HT1080 (cell line): ENCODE measurements at places on chromosomes 4 and X.
A peak's percentile ranks its signal among the peaks of the same experiment; 100 is the strongest.

GRCh38 chr4:124946696-124947095, 234.2 kb upstream of the ANKRD50 start:
- no peak for DNase-seq

DNA sequence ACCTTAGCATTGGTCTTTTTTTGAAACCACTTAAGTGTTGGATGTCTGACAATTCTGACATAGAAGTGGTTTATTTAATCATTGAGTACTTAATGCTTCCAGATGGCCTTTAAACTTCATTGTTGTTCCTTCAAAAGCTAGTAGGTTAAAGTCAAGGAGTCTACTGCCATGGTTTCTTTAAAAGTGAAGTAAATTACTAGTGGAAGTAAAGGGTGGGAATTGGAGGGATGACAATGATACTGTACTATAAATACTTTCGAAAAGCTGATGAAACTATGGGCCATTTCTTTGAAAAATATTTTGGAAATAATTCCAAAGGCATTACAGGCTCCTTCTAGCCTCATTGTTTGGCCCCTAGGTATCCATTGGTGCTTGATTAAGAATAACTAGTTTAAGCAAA, 51.9 kb downstream of the ATP10D start:
- DNase-seq, result no peak

DNA sequence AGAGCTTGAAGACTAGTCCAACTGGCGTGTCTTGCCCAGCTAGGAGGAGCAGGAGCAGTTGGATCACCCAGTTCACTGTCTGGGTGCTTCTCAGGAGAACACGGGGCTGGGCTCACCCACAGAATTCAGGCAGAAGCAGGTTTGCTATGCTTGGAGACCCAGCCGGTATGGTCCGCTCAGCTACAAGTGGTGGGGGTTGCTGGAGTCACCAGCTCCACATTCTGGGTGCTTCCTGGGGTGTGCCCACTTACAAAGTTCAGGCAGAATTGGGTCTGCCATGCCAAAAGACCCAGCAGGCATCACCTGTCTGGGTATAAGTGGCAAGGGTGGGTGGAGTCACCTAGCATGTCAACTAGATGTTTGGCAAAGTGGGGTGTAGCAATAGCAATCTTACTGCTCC, 1061.8 kb downstream of the PCDH19 start:
- no peak for DNase-seq

- DNase-seq, result peak; percentile 35
These were observed 19.7 kb upstream of the BBS12 start for GRCh38 chr4:122712782-122713181.

DNA sequence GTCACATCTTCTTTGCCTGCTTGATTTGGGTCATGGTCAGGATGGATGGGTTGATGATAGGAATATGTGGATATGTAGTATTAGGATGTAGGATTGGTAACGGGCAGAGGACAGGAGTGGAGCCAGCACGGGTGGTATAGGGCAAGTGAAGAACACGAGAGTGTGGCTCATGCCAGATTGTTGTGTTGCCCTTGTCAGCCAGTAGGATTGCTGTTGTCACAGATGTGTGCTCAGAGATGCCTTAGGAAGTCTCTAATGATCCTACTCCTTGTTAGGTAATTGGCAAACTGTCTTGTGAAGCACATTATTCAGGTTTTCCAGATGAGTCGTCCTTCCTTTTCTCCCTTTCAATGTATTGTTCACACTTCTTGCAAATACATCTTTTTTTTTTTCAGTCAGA, 5.5 kb downstream of the ATP10D start:
- DNase-seq, result peak; percentile 43

GRCh38 chr4:122163301-122163700, 11.2 kb downstream of the BLTP1 start:
- no peak for DNase-seq

DNA sequence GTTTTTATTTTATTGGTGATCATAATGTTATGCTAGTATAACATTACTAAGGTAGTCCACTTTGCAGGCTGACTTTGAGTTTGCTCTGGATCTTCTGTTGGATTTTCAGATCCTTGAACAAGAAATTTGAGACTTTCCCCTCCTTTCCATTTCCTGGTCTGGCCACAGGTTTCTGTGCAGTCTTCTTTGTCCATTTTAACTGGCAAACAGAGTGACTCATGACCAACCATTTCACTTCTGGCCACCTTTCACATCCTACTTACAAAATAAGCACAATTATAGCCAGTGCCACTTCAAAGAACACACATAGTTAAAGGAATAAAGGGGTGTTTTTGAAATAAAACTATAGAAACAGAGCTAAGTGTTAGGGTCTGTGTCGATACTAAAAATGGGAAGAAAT, 8.4 kb downstream of the ANK2 start:
- DNase-seq, result peak; percentile 88

GRCh38 chr4:150310159-150310895, 232.1 kb downstream of the DCLK2 start:
- peak; percentile 67 for DNase-seq

- no peak for DNase-seq
These were observed 16.7 kb downstream of the DGKQ start for GRCh38 chr4:956531-957230.

DNA sequence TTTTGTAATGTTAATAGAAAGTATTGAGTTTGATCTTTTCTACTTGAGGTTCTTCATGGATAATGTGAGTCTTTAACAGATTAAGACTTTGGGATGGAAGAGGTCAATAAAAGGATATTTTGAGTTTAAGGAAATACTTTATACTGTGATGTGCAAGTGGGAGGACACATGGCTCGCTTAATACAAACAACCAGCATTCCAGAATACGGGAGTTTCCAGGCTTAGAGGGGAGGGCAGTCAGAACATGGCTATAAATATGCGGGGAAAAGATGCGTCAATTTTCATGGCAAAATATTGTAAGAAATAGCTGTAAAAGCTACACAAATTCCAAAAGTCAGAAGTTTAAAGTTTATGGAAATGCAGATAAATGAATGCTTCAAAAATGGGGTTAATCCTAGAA, 192.3 kb downstream of the AASDH start:
- DNase-seq, result no peak

GRCh38 chr4:176425035-176425434, 105.3 kb downstream of the SPCS3 start:
- DNase-seq, result peak; percentile 44

GRCh38 chrX:41259516-41259915, 74.4 kb upstream of the DDX3X start:
- DNase-seq, result no peak

DNA sequence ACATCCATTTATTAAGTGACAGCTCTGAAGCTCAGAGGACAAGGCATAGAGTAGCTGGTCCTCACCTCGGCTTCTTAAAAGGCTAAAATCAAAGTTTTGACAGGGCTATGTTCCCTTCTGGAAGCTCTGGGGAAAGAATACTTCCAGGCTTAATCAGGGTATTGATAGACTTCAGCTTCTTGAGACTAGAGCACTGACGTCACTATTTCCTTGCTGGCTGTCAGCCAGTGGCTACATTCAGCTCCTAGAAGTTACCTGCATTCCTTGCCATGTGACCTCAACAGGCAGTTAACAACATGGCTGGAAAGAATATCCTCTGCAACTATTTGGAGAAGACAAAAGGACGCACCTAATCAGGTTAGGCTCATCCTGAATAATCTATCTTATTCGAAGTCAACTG, 1144.8 kb downstream of the ADGRL3 start:
- no peak for DNase-seq

- no peak for DNase-seq
These were observed 706 bp downstream of the CHIC1 start for GRCh38 chrX:73563738-73564068.

- DNase-seq, result no peak
These were observed 497 bp upstream of the THAP9 start for GRCh38 chr4:82900066-82900410.

DNA sequence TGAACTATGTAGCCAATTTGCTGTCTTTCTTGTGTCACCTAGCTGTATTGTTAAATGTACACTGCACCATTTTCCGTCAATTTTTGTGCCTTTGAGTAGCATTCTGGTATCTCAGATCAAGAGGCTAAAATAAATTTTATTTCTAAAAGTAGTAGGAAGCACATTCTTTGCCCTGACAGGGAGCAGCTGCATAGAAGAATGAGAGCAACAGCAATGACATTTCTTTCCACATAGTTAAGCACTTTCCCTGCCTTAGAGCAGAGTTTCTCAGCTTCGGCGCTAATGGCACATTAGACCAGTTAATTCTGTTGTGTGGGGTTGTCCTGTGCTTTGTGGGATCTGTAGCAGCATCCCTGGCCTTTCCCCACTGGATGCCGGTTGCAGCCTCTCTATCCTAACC, 173.9 kb downstream of the CHIC2 start:
- DNase-seq, result no peak

DNA sequence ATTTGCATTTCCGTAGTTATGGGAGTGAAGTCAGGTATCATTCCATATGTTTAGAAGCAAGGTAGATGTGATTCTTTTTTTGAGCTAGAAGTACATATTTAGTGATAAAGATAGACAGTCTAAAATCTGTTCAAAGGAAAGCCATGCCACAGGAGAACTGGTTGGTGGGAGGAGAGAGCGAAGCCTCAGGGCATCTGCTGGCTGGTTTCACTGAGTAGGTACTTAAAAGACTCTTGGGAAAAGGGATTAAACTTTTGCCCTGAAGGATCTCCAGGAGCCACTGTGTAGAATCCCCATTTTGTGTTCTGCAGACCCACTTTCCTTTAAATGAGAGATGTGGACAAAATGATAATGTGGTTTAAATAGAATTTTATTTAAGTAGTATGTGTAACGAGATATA, 89.6 kb downstream of the SHROOM2 start:
- no peak for DNase-seq

- no peak for DNase-seq
These were observed 2309.4 kb upstream of the AGA start for GRCh38 chr4:179751669-179752068.

GRCh38 chr4:147085781-147086180, 140.1 kb upstream of the TTC29 start:
- DNase-seq, result no peak

DNA sequence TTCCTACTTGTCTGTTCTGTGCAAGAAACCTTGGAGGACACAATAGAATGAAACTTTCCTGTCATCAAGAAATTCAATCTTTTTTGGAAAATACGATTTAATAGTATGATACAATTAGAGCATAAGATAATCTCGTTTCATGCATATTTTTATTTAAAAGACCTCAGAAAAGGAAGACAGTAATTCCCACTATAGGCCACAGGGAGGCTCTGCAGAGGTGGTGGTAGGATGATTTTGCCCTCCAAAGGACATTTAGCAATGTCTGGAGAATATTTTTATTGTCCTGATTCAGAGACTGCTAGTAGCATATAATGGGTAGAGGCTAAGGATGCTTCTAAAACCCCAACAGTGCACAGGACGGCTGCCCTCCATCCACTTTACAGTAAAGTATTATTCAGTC, 68.7 kb downstream of the PAK3 start:
- DNase-seq, result no peak

DNA sequence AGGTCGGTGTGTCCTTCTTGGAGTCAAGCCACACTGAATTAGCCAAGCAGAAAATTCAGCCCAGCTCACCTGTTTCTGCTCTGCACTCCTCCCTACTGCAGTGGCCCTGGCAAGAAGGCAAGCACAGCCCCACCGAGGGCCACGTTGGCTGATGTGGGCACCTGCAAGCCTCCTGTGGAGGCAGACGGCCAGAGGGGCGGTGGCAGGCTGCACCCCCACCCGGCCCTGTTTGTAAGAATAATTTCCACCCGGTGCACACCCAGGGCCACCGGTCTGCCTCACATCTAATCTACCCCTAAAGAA, 18.8 kb downstream of the PPP2R2C start:
- no peak for DNase-seq

DNA sequence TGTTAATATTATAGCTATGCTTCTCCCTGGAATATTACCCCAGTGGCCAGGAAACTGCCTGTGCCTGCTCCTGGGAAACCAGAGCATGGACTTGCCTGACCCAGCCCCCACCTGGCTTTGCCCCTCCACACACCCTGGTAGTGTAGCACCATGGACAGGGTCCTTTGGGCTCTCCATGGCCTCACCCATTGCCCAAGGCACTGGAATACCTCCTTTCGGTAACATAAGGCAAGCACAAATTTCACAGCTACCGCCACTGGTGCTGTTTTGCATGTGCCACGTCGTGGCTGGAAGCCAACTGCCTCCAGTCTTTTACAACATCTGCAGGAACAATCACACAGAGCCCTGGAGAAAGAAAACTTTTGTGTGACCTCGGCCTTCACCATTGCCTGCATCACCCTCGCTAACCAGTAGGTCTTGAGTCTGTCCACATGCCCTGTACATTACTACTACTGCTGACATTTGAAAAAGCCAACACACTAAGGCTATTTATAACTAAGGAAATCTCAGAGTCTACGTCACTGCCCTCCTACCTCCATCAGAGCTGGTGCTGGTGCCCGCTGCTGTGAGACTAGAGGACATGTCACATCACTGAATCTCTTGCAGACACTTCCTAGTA, 47.7 kb downstream of the HPGD start:
- no peak for DNase-seq

DNA sequence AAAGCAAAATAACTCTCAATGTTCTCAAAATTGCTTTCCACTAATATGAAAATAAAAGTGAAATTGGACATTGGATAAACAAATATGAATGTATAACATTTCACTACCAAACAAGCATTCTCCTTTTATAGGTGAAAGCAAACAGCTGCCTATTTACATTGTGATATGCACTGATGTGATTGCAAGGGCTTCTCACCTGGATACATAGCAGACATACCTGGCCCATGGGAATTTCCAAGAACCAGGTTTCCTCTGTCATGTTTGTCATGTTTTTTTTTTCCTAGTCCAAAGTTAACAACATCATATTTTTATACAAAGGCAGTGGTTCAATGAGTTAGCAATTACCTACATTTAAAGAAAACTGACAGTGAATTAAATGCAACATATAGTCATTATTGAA, 228.5 kb downstream of the ANKRD50 start:
- DNase-seq, result no peak

DNA sequence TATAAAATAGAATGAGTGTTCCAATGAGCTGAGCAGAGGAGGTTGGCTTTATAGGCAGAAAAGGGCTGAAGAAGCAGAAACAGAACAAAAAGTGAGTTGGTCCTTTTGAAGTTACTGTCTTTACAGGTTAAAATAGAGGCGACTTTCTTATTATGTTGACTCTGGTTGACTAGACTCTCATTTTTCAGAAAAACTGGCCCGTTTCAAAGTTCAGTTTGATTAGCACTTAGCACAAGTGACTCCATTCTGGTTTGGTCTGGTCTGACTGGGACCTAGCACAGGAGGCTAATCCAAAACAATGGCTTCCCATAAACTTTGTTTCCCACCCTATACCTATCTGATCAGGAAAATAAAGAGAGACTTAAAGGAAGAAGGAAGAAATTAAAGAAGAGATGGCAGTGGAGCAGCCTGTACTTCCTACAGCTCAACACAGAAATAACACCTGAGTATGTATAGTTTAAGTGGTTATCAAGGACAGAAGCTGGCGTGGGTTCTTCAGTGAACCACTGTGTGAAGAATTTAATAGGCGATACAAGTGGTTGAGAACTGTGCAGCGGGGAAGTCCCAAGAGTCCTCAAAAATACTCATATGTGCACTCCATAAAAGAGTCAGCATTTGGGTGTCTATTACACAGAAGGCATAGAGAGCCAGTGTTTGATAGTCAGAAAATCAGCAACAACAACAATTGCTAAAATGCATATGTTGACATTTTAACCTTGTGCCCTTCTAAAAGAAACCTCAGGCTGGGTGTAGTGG, 554.8 kb upstream of the HTR2C start:
- no peak for DNase-seq

- DNase-seq, result peak; percentile 18
These were observed 160.2 kb downstream of the NHS start for GRCh38 chrX:17535229-17535628.
